ENCODE measurements at places on chromosomes 6 and 20. TPM values are rescaled to one million over a fixed set of nuclear protein-coding genes. Genes with fewer than 3 reads are reported as not detected.

PRPH2 gene
- total RNA-seq: 0.79 TPM

RBM38 gene
- total RNA-seq: 3.7 TPM

CNBD2 gene
- total RNA-seq: 1.8 TPM

GFRAL gene
- total RNA-seq: not detected

MYLK2 gene
- total RNA-seq: 0.13 TPM

VGLL2 gene
- not detected for total RNA-seq

ISM1 gene
- total RNA-seq: 0.06 TPM

MOG gene
- not detected for total RNA-seq

SLC16A10 gene
- total RNA-seq: not detected
